Kidney capillary endothelial cell (primary cell): ENCODE measurements at places on chromosomes 6 and 20.

GRCh38 chr6:18495236-18495635, 108.1 kb downstream of the RNF144B start:
- no peak for DNase-seq

DNA sequence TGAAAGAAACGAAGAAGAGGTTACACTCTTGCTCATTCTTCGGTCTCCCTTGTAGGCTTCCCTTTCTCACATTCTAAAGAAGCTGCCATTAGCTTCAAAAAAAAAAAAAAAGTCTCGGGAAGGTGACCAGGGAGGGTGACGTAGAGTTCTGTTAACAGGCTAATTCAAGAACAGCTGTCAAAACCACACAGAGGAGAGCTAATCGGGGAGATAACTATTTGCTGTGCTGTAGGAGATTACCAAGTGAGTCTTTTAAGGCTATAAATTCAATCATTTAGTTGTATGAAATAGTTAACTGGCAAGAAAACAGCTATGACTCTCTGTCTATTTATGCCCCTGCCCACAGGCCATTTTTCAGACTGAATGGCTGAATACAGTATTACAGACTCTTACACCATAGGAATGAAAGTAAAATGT, 256.8 kb downstream of the SYNE1 start:
- peak; percentile 48 for DNase-seq

- peak; percentile 8 for DNase-seq
Measured at GRCh38 chr6:137571854-137572253, 77.7 kb upstream of the OLIG3 start.

DNA sequence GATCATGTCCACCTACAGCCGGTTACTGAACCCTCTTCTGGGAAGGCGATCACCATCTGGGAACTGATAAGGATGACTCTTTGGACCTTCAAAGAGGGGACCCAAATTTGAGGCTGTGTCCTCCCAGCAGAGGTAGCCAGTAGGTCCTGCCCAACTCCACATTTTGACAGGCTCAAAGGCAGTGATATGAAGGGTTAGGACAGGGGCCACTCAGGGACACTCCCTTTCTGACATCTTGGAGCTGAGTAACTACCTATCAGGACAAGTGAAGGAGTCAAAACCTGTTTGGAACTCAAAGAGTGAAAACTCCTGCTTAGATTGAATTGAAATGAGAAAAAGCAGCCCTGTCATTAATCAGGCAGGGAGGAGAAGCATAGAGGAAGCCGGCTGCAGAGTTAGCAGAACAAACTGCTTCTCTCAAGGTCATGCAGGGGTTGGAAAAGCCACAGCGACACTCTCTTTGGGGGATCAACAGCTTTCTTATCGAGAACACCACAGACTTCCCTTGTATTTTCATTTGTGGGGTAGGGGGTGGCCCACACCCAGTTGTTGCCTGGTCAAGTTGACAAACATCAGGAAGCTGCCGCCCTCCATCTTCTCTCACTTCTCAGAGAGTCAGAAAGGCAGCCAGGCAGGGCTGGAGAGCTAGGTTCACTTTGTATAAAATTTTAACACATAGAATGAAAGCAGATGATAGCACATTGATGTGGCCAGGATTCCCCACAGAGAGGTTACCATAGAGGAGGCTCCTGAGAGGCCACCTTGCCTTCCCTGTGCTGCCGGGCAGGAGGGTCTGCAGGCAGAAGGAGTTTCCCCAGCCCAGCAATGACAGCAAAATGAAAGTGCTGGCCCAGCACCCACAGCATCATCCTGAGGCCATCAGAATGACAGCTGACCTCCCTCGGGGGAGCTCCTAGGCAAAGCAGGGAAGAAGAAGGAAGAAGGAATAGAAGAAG, 47.6 kb downstream of the AGPAT4 start:
- no peak for DNase-seq

GRCh38 chr6:148004651-148005050, 338.0 kb upstream of the SASH1 start:
- DNase-seq: no peak

GRCh38 chr20:20561841-20562240, 150.6 kb downstream of the RALGAPA2 start:
- no peak for DNase-seq

DNA sequence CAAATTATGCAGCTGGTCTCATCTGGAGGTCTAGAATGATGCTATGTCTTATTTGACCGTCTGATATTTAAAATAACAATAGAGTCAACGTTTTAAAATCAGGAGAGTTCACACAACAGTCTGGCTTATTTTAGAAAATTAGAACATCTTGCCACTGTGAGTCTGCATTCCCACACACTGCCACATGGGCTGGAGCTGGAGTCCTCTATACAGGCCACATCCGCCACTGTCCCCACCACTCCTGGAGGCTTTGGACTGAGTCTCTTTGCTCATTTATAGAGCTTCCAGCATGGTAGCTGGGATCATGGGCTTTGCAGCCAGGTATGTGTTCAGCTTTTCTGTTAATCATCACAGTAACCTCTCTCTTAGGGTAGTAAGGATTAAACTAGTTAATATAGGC, 68.8 kb upstream of the ZNFX1 start:
- DNase-seq: no peak

DNA sequence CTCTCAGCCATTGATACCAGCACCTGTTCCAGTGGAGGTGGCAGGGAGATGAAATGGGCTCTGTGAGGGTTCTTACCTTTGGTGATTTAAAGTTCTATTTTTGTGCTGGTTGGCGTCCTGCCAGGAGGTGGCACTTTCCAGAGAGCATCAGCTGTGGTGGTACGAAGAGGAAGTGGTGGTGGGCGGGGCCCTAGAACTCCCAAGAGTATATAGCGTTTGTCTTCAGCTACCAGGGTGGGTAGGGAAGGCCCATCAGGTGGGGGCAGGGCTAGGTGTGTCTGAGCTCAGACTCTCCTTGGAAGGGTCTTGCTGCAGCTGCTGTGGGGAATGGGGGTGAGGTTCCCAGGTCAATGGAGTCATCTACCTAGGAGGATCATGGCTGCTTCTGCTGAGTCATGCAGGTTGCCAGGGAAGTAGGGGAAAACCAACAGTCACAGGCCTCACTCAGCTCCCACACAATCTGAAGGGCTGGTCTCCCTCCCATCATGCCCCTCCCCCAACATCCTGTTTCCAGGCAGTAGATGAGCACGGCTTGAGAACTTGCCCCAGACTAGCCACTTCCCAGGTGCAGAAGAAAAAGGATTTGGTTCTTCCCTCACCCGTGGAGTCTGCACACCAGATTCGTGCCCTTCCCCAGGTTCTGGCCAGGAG, 46.6 kb downstream of the MOXD1 start:
- no peak for DNase-seq

DNA sequence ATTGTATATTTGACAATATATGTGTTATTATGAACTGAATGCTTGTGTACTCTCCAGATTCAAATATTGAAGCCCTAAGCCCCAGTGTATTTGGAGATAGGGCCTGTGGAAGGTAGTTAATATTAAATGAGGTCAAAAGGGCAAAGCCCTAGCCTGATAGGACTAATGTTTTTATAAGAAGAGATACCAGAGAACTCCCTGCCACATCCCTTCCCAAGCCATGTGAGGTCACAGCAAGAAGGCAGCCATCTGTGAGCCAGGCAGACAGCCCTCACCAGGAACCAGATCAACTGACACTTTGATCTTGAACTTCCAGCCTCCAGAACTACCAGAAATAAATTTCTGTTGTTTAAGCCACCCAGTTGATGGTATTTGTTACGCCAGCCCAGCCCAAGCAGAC, 36.4 kb upstream of the FBXL4 start:
- DNase-seq: no peak

GRCh38 chr6:157459327-157459726, 78.3 kb downstream of the ZDHHC14 start:
- DNase-seq: no peak

DNA sequence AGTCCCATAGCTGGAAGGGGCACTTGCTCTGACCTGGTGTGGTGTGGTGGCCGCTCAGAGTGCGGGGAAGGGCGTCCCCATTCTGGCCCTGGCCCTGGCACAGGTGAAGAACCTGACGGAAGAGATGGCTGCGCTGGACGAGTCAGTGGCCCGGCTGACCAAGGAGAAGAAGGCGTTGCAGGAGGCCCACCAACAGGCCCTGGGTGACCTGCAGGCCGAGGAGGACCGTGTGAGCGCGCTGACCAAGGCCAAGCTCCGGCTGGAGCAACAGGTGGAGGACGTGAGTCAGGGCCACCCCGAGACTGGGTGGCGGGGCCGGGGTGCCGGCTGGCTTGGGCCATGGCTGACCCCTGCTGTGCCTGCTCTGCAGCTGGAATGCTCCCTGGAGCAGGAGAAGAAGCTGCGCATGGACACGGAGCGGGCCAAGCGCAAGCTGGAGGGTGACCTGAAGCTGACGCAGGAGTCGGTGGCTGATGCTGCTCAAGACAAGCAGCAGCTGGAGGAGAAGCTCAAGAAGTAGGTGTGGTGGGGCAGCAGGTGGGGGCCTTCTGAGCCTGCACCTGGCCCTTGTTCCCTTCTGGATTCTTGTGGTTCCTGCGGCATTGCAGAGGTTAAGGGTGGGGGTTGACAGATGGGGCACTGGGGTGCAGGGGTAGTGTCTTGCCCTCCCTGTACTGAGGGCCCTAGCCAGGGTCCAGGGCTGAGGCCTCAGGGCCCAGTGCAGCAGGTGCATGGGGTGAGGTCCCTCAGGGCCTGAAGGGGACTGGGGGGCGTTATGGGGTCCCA, 40.8 kb downstream of the MYH7B start:
- DNase-seq: no peak

GRCh38 chr20:40519918-40520317, 169.1 kb downstream of the MAFB start:
- no peak for DNase-seq

GRCh38 chr6:11341303-11341702, 108.8 kb upstream of the NEDD9 start:
- DNase-seq: no peak

GRCh38 chr6:18680842-18681241, 293.7 kb downstream of the RNF144B start:
- no peak for DNase-seq
